ENCODE measurements at places on chromosomes 2 and 18.

DNA sequence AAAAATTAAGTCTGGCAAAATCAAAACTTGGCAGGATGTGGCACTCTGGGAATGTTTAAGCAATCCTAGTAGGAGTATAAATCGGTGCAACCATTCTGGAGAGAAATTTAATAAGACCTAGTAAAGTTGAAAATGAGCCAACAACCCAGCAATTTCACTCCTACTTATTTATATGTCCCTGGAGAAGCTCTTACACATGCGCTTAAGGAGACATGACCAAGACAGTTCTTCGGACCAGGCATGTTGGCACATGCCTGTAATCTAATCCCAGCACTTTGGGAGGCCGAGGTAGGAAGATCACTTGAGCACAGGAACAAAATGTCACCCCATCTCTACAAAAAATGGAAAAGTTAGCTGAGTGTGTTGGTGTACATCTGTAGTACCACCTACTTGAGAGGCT lies 374.6 kb upstream of the LYPD1 start:
- peak; percentile 41 for DNase-seq

DNA sequence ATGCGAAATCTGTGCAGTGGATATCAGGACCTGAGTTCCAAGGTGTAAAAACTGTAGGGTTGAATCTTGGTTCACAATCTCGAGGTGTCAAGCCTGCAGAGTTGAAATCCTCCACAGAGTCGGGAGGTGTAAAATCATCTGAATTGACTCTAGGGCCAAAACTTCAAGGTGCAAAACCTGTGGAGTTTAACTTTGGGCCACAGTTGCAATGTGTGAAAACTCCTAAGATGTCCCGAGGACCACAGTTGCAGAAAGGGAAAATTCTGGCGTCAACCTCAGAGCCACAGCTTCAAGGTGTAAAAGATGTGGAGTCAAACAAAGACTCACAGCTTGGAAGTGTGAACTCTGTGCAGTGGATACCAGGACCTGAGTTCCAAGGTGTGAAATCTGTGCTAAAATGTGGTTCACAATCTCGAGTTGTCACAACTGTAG lies 9.8 kb upstream of the ZNF512 start:
- no peak for DNase-seq

DNA sequence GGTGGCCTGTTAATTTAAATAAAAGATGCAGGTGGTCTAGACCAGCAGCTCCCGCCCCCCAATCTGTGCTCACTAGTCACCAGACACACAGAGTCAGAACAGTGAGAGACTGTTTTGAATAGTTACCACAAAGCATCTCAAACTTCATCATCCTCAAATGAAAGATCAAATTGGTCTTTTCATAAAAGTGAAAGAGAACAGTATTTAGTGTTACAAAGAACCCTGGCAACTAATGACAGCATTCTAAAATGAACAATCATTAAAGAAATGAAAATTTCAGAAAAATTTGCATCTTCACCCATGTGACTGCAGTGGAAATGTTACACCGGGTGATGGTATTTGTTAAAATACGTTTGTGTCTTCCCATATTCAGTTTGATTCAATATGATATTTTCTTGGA lies 65.5 kb upstream of the PMAIP1 start:
- DNase-seq = no peak

GRCh38 chr2:165453561-165454094 lies 15.9 kb upstream of the CSRNP3 start:
- no peak for DNase-seq

DNA sequence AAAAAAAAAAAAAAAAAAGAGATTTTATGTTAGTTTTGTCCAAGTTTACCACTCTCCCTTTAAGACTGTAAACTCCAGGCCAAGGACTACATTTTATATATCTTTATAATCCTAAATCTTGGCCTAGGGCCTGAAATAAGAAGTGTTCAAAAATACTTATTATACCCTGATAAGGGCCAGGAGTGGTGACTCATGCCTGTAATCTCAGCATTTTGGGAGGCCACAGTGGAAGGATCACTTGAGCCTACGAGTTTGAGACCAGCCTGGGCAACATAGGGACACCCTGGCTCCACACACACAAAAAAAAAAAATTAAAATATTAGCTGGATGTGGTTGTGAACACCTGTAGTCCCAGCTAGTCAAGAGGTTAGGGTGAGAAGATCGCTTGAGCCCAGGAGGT lies 12.7 kb downstream of the TRIP12 start:
- DNase-seq = peak; percentile 34

- no peak for DNase-seq
Observed at GRCh38 chr2:62427146-62427545, 78.8 kb downstream of the TMEM17 start.

DNA sequence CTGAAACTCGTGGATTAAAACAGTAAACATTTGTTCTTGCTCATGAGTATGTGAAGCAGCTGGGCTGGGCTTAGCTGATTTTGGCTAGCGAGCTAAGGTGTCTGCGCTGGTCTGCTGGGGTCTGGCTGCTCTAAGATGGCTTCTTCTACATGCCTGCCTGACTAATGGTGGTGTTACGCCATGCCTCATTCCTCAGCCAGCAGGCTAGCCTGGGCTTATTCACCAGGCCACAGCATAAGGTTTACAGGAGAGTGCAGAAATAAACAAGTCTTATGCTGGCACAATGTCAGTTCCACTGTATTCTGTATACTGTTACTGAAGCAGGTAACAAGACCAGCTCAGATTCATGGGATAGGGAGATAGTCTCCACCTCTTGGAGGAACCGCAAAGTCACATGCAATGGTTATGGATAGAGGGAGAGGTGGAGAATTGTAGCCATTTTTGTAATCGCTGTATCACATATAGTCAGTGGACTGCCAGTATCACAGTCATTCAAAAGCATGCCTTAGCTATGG lies 80.0 kb downstream of the RHBDD1 start:
- DNase-seq = peak; percentile 59

DNA sequence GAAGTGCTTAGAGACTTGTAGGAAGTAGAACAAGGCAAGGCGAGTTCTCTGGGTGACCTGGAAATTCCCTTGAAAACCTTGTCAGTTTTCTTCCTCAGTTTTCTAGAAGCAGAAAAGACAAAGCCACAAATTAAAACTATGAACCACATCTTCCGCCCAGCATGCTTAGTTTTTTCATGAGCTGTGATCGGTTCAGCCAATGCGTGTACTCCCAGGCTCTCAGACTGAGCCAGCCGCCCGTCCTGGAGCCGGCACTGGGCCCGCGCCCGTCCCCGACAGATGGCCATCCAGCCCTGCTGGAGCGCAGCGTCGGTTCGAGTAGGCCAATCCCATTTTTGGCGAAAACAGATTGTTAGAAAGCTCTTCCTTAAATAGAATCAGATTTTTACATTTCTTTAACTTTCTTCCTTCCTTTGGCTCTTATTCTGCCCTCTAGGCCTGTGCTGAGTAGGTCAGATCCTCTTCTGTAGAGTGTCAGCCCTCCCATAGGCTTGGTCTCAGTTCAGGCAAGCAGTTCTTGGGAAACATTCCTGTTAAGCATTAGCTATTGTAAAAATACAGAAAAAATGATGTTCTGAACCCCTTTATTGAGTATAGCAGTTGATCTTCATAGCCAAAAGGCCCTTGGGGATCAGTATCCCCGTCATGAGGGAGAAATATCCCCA lies 112.5 kb downstream of the NCK2 start:
- no peak for DNase-seq

- no peak for DNase-seq
Observed at GRCh38 chr2:128157644-128158043, 66.6 kb downstream of the UGGT1 start.

GRCh38 chr2:943821-944220 lies 6.8 kb upstream of the SNTG2 start:
- DNase-seq = no peak

- DNase-seq = peak; percentile 64
Observed at GRCh38 chr2:224101820-224102630, 62.9 kb upstream of the SERPINE2 start.

- peak; percentile 72 for DNase-seq
Observed at GRCh38 chr2:37985333-37985732, 60.2 kb downstream of the RMDN2 start.

- DNase-seq = no peak
Observed at GRCh38 chr2:128799284-128799552, 480.6 kb upstream of the HS6ST1 start.

- no peak for DNase-seq
Observed at GRCh38 chr2:205237524-205237923, 444.8 kb upstream of the NRP2 start.

DNA sequence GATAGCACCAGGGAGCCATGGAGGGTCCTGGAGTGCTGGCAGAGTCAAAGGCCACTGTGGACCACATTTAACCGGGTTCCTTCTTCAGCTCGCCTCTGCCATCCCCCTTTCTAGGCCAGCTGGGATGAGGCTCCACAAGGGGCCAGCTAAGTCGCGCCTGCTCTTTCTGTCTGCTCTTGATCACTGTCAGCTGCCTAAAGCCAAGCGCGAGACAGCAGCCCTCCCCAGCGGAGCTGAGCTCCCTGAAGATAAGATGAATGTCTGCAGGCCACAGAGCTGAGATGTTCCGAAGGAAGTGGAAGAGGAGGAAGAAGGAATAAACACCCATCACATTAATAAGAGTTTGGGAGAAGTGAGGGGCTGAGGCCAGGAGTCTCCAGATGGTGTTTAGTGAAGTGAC lies 99.6 kb downstream of the CELF4 start:
- no peak for DNase-seq

DNA sequence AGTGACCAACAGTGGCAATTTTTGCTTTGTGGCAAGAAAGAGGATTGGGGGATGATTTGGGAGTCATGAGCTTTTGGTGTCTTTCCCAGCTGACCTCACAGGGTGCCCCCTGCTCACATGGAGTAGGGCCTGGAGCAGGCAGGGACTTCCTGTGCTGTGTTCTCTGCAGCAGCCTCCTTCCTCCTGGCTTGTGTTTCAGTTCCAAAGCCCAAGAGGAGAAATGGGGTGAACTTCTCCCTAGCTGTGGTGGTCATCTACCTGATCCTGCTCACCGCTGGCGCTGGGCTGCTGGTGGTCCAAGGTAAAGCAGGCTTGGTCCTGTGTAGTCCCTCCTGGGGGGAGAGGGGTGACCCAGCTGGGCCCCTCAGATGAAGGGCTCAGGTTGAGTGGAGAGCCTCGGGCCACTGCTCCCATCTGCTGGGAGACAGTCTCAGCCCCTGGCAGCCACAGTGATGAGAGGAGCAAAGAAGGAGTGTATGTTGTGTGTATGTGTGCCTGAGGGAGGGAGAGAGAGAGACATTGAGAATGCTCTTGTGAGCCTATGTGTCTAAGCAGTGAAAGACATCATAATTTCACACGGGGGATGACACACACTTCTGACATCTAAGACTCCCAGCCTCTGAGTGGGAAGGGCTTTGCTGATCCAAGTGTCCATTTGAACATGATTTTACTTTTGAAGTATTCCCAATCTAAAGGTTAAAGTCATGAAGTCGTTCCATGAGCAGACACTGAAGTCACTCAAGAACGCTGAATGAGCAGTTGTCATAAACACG lies 27.2 kb downstream of the MARCO start:
- DNase-seq = no peak

- DNase-seq = no peak
Observed at GRCh38 chr18:75652528-75652927, 225.0 kb upstream of the SMIM21 start.

DNA sequence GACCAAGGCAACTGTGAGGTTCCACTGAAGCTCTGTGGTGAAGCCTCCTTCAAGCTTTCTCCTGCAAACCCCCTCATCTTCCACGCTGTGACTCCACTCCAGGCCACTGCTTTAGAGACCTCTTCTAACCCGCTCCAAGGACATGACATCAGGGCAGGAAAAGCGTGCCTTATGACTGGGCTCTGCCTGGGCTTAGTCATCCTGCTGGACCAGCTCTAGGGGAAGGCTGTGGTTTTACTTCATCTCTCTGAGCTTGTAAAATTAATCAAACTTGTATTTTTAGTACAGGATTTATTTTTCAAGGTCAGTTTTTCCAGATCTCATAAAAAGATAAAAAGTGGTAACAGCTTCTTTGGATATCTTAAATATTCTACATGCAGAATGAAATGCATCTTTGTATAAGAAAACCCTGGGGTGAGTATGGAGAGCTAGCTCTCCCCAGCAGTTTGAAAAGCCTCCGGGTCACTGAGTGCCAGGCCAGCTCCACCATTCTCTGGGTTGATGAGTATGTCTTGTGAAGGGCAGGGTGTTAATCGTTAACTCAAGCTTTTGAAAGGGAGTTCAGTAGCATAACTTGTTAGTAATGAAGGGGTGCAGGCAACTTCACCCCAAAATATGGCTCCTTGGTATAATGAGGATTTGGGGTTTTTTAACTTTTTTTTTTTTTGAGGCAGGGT lies 33.1 kb upstream of the YPEL5 start:
- peak; percentile 98 for DNase-seq

- DNase-seq = no peak
Observed at GRCh38 chr2:28399289-28399688, 6.6 kb downstream of the FOSL2 start.

GRCh38 chr2:226130192-226130591 lies 669.4 kb downstream of the IRS1 start:
- no peak for DNase-seq

GRCh38 chr2:173462892-173463840 lies 108.5 kb downstream of the CDCA7 start:
- no peak for DNase-seq

DNA sequence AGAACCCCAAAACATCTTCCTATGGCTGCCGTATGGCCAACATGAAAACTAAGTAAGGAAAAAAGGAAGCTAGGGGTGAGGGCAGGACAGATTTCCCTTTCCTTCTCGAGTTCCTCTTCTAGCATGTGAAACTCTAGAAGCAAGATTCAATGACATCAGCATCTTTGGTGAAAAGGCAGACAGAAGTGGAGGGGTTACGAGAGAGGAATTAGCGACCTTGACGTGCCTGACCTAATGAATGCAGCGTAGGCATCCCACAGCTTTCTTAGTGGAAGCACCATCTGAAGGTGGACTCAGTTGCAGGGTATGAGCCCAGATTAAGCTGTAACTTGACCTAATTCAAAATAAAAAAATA lies 47.9 kb upstream of the PELI1 start:
- no peak for DNase-seq

GRCh38 chr18:55774505-55774904 lies 186.5 kb upstream of the TCF4 start:
- no peak for DNase-seq

- DNase-seq = no peak
Observed at GRCh38 chr2:107392241-107392704, 434.4 kb upstream of the RGPD4 start.

DNA sequence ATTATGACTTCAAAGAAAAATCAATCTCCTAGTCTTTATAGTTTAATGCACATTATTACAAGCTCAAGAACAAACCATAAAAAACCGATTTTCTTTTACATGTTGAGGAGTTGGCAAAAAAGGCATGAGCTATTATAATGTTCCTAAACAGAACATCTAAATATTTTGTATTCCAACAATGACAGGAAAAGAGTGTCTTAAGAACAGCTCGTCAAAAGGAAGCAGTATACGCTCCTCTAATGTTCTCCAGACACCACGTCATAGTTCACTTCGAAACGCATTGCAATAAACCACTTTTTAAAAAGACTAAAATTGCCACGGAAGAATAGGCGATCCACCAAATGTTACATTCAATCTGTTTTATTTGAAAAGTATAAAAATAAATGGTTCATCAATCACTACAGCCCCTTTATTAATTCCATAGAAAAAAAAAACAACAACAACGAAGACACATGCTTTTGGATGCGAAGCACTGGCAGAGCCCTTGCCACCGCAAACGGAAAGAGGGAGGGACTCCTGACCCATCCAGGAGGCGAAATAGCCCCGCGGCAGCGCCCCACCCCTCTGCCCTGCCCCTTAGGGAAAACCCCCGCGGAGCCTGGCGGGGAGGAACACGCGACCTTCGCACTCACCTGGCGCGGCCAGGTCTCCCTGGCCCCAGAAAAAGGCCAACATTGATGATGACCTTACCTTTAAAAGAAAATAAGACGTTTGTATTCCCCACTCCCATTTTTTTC lies 45.8 kb downstream of the MBP start:
- DNase-seq = no peak

GRCh38 chr2:120150040-120150482 lies 73.1 kb downstream of the TMEM185B start:
- DNase-seq = no peak

Data from M059J (cell line).